ENCODE measurements at places on chromosomes 7 and 10.

DNA sequence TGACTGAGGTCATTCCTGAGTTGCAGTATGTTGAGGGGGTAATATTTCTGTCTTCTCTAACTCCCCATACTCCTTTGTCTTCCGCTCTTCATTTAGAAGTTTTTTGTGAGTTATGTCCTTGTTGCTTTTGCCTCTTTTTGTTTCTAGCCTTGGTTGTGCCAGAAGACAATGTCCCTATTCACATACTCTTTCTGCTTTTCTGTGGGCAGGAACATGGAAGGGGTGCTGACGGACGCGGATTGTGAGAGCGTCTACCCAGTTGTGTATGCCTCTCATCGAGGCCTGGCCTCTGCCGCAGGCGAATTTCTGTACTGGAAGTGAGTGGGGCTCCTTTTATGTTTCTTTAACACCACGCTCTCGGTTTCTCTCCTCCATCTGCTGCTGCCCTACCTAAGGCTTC, 20.5 kb downstream of the STAG3 start:
- no peak overlapping the region for H3K4me3 ChIP-seq
- DNase-seq, result no peak
- H3K27ac ChIP-seq, result no peak overlapping the region
- no peaks in the 10 kb centered on the region for H3K4me1 ChIP-seq
- peaks cover 36% of the 10 kb centered on the region for H3K27me3 ChIP-seq
- no peaks in the 10 kb centered on the region for H3K36me3 ChIP-seq

DNA sequence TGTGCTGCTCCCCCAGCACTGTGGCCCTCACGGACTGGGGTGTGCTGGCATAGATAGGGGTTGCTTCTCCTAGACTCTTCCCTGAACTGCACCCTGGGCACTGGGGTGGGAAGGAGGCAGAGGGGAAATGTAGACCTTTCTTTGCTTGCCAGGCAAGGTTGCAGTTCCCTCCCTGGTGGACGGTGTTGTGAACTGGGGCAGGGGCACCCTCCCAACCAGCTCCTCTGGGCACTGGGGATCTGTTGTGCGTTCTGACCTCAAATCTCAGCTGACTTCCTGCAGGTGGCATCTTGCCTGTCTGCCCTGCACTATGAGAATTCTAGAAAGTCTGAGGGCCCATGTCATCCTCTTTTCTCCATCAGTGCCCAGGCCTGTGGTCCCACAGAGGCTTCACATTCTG, 53.9 kb downstream of the ARHGAP22 start:
- H3K4me1 ChIP-seq, result peaks cover 9% of the 10 kb centered on the region
- H3K4me3 ChIP-seq, result no peak overlapping the region
- H3K36me3 ChIP-seq, result no peaks in the 10 kb centered on the region
- DNase-seq, result no peak
- no peak overlapping the region for H3K27ac ChIP-seq

DNA sequence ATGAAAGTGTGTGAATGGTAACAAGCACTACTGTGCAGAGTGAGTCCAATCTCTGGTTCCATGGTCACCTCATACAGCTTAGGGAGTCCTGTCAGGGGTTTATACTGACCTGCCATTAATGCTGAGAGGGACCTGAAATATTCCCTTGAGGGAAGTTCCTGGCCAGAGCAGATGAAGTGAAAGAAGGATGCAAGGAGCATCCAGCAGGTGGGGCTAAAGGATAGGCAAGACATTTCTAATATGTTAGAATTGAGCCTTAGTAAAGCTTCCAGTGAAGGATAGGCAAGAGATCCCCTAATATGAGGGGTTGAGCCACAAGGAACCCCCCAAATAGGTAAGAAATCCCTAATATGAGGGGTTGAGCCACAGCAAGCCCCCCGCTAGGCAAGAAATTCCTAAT, 25.5 kb upstream of the FAM221A start:
- H3K4me3 ChIP-seq, result no peak overlapping the region
- no peaks in the 10 kb centered on the region for H3K27me3 ChIP-seq
- DNase-seq, result no peak
- H3K4me1 ChIP-seq, result peaks cover 6% of the 10 kb centered on the region
- H3K36me3 ChIP-seq, result peaks cover 2% of the 10 kb centered on the region

DNA sequence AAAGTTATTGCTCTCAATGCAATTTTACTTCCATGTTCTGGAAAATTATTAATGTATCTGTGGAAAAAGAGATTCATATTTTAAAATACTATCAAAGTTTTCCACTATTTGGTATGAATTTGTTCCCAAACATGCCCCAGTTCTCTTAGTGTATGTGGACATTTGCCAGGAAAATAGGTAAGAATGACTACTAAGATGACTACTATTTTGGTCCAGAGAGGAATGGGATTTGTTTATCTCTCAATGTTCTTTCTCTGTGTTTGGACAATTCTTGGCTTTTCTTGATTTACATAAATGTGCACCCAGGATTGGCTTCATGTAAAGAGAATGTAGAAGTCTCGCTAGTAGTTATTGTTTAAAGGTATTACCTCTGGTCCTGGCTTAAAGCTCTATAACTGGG, 60.3 kb upstream of the POT1 start:
- H3K4me3 ChIP-seq, result no peak overlapping the region
- no peaks in the 10 kb centered on the region for H3K36me3 ChIP-seq
- no peak overlapping the region for H3K27ac ChIP-seq
- peaks cover 6% of the 10 kb centered on the region for H3K27me3 ChIP-seq
- H3K4me1 ChIP-seq, result peaks cover 15% of the 10 kb centered on the region
- no peak for DNase-seq

Data from chondrocyte (in vitro differentiated cells).